GM12878 (cell line): ENCODE measurements at places on chromosomes 3 and 15. TPM values are rescaled to one million over a fixed set of nuclear protein-coding genes. Genes with fewer than 3 reads are reported as not detected.

Gene ARGFX
- not detected in 2 replicates for total RNA-seq

- DNase-seq: no peak
Measured at GRCh38 chr15:53962646-53963561, 15.3 kb upstream of the UNC13C start.

- peak; percentile 76 for DNase-seq
Measured at GRCh38 chr15:51227940-51228732, 110.3 kb downstream of the CYP19A1 start.

Gene TMEM212
- not detected in 2 replicates for total RNA-seq

DNA sequence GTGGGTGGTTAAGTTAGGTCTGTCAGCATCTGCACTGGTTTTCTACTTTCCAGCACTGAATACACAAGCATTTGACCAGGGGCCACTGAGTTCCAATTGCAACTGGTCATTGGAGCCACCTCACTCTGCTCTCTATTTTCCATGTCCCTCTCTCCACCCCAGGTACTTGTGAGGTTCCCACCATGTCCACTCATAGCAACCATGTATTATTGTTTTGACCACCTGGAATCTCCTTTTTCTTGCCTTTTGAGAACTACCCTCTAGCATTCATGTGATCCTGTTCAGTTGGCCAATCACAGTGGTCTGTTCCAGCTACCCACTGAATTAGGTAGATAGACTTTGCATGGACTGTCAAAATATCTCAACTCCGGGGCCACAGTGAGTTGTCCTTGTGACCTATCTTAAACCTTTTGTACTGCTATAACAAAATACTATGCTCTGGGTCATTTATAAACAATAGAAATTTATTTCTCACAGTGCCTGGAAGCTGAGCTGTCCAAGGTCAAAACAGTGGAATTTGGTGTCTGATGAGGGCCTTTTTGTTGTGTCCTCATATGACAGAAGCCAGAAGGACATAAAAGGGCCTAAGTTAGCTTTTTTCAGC lies 20.2 kb upstream of the TM4SF18 start:
- no peak for DNase-seq

GRCh38 chr3:107661447-107662123 lies 138.8 kb downstream of the BBX start:
- DNase-seq: no peak

GRCh38 chr3:178140531-178141304 lies 395.5 kb upstream of the KCNMB2 start:
- DNase-seq: no peak

- no peak for DNase-seq
Measured at GRCh38 chr3:10335871-10336622, 15.1 kb upstream of the SEC13 start.

- DNase-seq: no peak
Measured at GRCh38 chr3:175270198-175270837, 411.2 kb downstream of the NAALADL2 start.

DNA sequence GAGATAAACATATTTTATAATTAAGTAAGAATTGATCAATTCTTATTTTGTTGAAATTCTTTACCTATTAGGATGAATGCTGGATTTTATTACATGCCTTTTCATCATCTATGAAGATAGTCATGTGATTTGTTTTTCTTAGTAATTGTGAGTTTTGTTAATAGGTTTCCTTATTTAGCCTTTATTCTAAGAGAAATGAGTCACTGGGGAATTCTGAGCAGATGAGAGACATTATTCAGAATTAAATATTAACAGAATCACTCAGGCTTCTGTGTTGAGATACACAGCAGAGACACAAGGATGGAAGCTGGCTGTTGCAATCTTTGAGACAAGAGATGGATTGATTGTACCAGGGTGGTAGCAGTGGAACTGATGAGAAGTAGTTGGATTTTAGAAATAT lies 7.4 kb upstream of the ANO10 start:
- DNase-seq: no peak

Gene CYP1A1
- total RNA-seq: not detected in 2 replicates

- DNase-seq: no peak
Measured at GRCh38 chr3:185188816-185189215, 36.0 kb upstream of the C3orf70 start.

Gene ERICH6
- total RNA-seq: 0.40 TPM in 1 of 2 replicates, not detected in the other
